ENCODE measurements at places on chromosomes 12 and 14. TPM values are rescaled to one million over a fixed set of nuclear protein-coding genes. Genes with fewer than 3 reads are reported as not detected.

Gene SPX
- 32.7 TPM for polyA plus RNA-seq

Gene FAIM2
- polyA plus RNA-seq: 10.3 TPM

DNA sequence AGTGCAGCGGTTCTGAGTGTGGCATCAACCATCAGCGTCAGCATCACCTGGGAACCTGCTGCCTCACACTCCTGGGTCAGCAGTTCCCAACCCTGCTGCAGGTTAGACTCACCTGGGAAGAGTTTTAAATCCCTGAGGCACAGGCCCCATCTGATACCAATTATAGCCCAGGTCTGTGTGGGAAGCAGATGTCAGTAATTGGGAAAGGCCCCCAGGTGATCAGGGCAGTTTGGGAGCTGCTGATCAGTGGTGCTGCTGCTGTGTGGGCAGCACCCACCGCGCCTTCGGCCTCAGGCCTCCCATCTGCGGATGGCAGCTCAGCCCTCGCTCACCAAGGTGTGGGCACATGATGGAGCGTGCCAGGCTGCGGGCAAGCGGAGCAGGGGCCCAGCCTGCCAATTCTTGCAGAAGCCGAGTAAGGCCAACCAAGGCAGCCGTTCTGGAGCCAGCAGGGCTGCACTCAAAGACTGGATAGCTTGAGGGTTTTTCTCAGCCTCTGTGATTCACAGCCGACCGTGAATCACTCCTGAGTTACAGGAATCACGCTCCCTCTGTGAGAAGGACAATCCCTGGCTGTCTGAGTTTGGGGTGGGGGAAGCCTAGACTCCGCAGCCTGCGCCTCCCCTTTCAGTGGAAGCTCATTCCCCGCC is 155.6 kb upstream of the SFSWAP start:
- DNase-seq: no peak

GRCh38 chr12:105741786-105742566 is 396.8 kb downstream of the NUAK1 start:
- peak; percentile 51 for DNase-seq

Measured in hindlimb muscle (tissue), 1 donor.